Stimulated activated CD4-positive, alpha-beta T cell treated with anti-CD3 and anti-CD28 coated beads, Interleukin-12 subunit alpha, Interleukin-12 subunit beta, amount 100 ng/mL, for 4 hours (primary cell): ENCODE measurements at places on chromosomes 6 and 20.

DNA sequence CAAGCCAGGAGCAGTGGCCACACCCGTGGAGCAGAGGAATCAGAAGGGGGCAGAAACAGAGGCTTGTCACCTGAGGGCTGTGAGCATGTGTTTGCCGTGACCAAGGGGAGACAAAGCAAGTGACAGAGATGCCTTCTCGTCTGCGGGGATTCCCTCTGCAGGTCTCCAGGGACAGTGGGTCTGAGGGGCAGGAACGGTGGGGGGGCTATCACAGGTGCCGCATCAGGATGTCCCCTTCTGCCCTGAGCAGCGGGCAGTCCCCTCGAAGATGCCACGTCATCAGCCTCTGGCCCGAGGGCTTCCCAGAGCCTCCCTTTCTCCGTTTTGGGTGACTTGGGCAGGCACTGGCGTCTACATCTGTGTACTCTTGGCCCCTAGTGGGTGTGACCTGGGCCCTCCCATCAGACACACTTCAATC is 338.7 kb downstream of the PREX1 start:
- DNase-seq, result no peak

GRCh38 chr6:99187429-99187828 is 162.0 kb downstream of the FAXC start:
- DNase-seq, result no peak

GRCh38 chr20:23393996-23394775 is 27.1 kb downstream of the NAPB start:
- no peak for DNase-seq

GRCh38 chr6:168469521-168469920 is 28.5 kb downstream of the SMOC2 start:
- no peak for DNase-seq

DNA sequence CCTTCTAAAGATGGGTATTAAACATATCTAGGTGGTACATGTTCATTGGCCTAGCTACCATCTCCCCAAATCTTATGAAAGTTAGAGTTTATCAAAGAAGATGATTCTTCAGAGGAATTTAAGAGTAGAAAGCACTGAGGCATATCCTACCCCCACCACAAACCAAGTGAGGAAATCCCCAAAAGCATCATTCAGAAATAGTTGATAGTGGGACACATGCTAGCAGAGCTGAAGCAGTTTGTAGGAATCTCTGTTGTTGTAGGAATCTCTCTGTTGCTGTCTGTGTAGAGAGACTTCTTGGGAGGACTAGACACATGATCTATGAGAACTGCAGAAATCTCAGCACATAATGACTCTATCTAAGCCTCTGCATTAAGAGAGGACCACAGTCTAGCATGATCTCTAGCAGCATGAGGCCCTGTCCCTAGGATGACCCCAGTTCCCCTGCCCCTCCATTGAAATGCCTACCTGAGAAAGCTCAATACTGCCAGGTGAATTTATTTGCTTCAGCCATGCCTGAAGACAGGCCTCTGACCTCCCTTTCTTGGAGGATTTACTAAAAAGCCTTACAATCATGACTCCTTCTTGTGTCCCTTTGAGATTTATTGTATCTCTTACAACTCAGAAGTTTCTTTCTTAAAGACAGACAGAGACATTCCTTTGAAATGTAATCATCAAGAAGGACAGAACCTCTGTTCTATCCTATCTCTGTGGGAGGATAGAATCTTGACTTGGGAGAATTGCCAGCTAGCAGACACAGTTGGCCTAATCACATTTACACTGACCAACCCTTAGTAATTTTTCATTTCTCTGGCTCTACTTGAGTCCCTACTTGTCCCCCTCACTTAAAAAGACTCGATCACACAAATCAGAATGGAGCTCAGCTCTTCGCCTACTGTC is 582.4 kb downstream of the PHF3 start:
- no peak for DNase-seq

GRCh38 chr20:47400685-47401084 is 44.2 kb upstream of the ZMYND8 start:
- DNase-seq, result no peak

DNA sequence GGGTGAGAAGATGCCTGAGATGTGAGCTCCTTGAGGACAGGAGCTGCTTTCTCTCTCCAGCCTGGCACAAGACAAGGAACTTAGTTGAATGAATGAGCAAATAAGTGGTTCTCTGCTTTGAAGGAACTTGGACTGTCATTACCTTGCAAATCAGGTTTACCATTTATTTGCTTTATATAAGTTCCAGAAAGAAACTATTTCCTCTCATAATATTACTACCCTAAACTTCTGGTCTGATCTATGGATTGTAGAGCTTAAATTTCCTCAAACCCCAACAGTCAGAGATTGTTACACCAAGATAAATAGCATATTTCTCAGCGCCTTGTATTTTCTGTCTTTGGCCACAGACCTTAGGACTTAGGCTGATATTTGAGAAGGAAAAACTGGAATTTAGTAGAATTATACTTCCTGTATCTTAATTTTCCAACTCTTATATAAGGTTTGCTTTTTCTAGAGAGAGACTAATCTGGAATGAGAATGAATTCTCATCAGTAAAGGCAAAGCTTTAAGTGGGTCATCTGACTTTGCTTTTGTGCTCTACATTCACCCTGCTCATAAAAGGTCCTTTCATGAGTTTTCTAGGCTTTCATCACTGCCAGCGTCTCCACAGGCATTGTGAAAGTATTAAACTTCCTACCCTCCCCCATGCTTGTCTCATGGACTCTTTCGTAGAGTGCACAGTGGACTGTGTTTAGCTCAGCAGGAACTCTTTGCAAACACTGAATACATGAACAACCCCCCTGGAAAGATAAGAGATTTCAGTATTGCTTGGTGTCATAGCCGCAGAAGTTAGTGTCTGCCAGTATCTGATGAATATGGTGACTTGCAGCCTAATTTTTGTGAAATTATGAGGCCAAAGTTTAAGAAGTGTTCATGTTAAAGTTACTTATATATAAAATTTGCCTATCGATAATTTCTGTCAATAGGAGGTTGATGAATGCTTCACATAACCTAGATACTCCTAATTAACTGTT is 74.0 kb downstream of the PTPRA start:
- no peak for DNase-seq

GRCh38 chr6:134253681-134254080 is 64.2 kb downstream of the SGK1 start:
- no peak for DNase-seq

DNA sequence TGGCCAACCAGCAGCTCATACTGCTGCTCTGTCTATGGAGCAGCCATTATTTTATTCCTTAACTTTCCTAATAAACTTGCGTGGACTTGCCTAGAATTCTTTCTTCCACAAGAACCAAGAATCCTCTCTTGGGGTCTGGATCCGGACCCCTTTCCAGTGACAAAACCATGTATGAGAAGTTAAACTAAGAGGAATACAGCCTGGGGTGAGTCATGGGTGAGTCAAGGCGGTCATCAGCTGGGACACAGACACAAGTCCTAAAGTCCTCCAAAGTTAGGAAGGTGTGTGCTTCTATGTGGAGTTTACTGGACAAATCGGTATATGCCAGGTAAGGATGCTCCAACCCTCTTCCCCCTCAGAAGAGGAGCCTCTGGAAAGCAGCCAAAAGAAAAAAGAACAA is 690.0 kb upstream of the CHD6 start:
- no peak for DNase-seq

DNA sequence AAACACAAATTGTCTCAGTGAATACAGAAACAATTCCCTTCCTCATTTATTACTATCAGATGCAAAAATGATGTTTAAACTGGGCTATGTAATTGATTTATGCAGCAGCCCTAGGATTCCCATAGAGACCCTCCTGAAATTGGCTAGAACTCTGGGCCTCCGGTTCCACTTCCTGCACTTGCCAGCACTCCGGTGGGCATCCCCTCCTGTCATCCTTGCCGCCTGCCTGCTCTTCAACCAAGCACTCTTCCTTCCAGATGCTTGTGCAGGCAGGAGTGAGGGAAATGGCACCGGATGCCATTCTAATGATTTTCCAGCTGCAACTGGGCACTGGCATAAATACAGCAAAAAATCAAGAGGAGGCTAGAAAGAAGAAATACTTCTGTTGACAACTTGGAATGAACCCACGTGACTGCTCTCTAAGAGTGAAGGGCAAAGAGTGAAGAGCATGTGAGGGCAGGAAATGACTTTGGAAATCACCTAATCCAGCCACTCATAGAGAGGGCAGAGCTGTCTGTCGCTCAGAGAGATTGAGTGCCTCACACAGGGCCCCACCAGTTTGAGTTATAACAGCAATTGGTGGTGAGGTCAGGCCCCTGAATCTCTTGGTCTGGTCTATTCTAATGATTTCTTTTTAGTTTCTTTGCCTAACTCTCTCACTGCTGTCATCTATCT is 3.7 kb upstream of the NEDD9 start:
- DNase-seq, result no peak

DNA sequence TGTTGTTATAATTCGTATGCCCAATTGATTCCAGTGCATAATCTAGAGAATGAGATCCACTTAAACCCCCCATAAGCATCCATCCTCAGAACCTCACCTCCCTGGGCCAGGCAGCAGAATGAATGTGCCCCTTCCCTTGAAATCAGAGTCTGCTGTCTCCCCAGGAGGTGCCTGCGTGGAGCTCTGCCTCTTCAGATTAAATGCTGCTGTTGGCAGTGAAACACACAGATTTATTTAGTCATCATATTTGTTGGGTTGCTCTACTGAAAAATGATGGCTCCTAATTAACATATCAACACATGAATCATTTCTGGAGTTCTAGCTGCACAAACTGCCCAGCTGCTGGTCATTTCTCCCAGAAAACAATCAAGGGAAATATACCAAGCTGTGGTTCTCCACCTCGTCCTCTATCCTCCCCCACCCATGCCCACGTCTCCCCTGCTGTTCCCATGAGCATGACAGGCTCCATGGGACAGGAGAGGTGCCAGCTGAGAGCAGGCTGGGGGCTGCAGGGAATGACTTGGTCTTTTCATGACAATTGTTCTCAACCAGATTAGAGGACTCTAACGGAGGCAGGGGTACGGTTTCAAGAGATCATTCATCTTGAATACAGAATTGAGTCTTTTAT is 633.1 kb downstream of the CDH26 start:
- DNase-seq, result no peak

DNA sequence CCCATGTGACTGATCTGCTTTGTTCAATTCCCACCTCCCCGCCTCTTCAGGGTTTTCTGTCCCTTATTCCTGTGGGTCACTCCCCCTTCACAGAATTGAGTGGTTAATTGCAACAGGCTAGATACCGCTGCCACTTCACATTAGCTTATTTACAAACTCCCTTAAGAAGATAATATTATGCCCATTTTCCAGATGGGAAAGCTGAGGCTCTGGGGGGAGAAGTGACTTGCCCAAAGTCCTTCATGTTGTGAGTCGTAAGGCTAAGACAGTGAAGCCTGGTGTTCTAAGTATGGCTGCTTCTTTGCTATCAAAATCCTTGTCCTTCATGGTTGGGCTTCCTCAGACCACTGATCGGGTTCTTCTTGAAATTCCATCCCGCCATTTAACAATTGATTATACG is 39.9 kb upstream of the PBOV1 start:
- DNase-seq, result no peak

DNA sequence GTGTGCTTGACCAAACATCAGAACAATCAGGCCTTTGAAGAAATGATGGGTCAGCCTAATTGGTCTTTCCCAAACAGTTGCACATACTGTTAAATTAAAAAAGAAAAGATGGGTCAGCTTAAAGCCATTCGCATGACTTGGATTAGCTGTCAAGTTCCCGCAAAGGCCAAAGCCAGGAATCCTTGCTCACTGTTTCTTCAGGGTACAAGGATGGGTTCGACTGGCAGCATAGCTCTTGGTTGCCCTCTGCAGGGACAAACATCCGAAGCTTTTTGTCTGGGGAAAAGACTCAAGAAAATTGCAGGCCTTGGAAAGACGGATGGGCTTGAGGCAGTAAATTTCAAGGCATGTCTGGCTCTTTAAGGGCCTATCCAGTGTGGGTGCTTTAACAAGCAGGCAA is 168.0 kb downstream of the HDGFL1 start:
- no peak for DNase-seq

DNA sequence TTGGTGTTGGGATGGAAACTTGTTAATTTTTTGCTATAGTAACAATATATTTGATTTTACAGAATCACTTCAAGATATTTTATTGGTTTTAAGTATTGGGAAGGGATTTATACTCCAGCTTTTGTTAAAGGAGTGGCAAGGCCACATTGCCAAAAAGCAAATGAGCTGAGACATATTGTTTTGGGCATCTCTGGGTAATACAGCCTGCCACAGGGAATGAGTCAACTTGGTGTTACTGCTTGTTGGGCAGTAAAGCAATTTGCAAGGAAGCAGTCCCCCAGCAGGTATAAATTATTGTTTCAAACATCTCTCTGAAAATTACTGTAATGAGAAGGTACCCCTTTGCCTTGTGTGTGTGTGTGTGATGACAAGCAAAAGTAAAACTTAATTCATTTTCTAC is 868.3 kb upstream of the FLRT3 start:
- DNase-seq, result no peak

DNA sequence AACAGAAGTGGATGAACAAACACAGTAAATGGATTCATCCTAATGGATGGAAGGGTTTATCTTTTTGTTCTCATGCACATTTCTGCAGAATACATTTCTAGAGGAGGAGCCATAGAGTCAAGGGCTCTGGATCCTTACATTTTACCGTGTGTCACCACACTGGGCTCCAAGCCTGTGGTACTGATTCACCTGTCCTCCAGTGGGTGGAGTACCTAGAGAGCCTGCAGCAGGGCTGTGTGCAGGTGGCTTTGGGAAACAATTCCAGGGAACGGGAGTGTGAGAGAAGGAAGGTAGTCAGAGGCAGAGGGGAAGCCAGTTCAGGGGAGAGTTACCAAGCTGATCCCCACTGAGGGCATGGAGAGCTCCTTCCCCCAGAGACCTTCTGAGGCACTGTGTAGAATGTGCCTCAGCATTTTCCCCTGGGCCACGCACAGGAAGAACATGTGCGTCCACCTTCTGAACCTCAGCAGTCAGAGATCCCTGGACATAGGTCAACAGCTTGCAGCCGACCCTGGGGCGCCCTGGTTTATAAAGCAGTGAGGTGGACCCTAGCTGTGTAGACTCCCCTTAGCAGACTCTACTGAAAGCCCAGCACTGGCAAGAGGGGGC is 85.3 kb upstream of the SLC22A23 start:
- DNase-seq, result no peak

GRCh38 chr20:57708694-57709673 is 831 bp downstream of the PMEPA1 start:
- DNase-seq, result peak; percentile 18

GRCh38 chr6:56102216-56102615 is 145.2 kb downstream of the COL21A1 start:
- no peak for DNase-seq

DNA sequence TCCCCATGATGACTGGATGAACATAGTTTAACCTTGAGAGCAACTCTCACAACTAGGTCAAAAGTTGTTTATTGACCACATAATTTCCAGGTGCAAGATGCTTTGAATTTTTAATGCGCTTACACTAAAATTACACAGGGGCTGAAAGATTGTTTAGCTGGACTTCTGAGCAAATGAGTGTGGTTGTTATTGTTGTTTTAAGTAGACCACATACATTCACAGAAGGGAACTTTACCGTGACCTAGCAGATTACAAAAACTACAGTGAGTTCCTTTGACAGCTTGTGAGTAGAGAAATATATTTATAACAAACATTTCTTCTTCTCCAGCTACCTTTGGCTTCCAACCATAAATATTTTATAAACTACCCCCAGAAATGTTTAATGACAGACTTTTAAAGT is 178.9 kb downstream of the UST start:
- DNase-seq, result no peak

- DNase-seq, result no peak
Measured at GRCh38 chr20:14915356-14915755, 577.9 kb upstream of the FLRT3 start.

GRCh38 chr6:4920914-4921410 is 82.9 kb downstream of the RPP40 start:
- no peak for DNase-seq
